ENCODE measurements at places on chromosomes 3 and 15.

- H3K4me1 ChIP-seq, result no peaks in the 10 kb centered on the region
- no peak overlapping the region for H3K4me3 ChIP-seq
- H3K36me3 ChIP-seq, result no peaks in the 10 kb centered on the region
- no peaks in the 10 kb centered on the region for H3K27me3 ChIP-seq
- no peak overlapping the region for H3K27ac ChIP-seq
- DNase-seq, result no peak
Observed at GRCh38 chr3:17579289-17580031, 163.0 kb downstream of the TBC1D5 start.

DNA sequence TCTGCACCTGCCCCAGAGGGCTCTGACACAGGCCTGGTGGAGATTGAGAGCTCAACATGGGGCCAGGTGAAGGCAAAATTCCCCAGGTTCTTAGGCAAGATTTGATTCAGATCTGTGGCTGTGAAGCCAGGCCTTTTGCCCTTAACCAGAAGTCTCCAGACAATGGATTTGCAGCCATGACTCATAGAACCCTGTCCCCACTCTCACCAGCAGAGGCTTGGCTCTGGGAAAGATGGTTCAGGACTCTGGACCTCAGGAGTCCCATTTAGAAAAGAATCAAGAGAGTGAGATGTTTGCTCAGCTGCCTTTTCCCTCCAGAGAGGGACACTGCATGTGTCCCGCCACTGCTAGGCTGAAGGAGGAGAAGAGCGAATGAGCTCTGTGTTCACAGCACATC is 361.4 kb upstream of the ICE2 start:
- DNase-seq, result peak; percentile 31
- no peaks in the 10 kb centered on the region for H3K4me1 ChIP-seq
- no peak overlapping the region for H3K4me3 ChIP-seq
- no peak overlapping the region for H3K27ac ChIP-seq
- no peaks in the 10 kb centered on the region for H3K36me3 ChIP-seq
- H3K27me3 ChIP-seq, result no peaks in the 10 kb centered on the region

GRCh38 chr15:25582886-25583285 is 144.1 kb upstream of the UBE3A start:
- H3K27me3 ChIP-seq, result no peaks in the 10 kb centered on the region
- H3K4me1 ChIP-seq, result no peaks in the 10 kb centered on the region

- no peaks in the 10 kb centered on the region for H3K27me3 ChIP-seq
- H3K36me3 ChIP-seq, result no peaks in the 10 kb centered on the region
- H3K4me3 ChIP-seq, result no peak overlapping the region
- no peak overlapping the region for H3K27ac ChIP-seq
Observed at GRCh38 chr3:127274200-127274760, 13.6 kb downstream of the PRR20G start.

DNA sequence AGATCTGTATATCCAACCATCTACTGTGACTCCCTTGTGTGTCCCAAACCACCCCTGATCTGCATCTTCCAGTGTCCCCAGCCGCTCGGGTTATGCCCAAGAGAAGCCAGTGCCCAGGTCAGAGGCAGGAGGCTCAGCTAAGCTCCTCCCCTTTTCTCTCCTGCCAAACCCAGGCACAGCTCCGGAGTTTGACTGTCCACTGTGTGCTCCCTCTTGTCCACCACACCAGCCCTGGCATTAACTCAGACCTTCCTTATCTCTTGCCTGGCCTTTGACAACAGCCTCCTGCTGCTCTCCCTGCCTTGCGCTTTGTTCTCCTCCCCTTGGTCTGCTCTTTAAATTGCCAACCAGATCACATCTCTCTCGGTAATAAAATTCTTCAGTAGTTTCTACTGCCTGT is 39.3 kb downstream of the DGKG start:
- H3K4me1 ChIP-seq, result no peaks in the 10 kb centered on the region
- no peak overlapping the region for H3K4me3 ChIP-seq
- DNase-seq, result no peak
- no peaks in the 10 kb centered on the region for H3K36me3 ChIP-seq

GRCh38 chr15:68354923-68355322 is 77.0 kb downstream of the ITGA11 start:
- peak; percentile 97 for DNase-seq
- peaks cover 22% of the 10 kb centered on the region for H3K4me1 ChIP-seq
- peaks cover 48% of the 10 kb centered on the region for H3K36me3 ChIP-seq
- H3K27ac ChIP-seq, result peak overlapping the region; percentile 95
- no peaks in the 10 kb centered on the region for H3K27me3 ChIP-seq
- no peak overlapping the region for H3K4me3 ChIP-seq

DNA sequence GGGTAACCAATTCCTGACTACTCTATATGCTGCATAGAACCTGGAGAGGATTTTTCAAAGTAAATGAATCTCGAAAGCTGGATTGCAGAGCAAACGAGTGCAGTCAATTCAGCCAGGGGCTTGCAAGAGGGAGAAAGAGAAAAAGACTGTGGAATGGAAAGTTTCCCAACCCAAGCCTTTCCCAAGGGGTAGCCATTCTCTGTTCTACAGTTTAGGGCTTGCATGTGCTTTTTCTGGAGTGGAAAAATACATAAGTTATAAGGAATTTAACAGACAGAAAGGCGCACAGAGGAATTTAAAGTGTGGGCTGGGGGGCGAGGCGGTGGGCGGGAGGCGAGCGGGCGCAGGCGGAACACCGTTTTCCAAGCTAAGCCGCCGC is 511 bp upstream of the RARB start:
- peak; percentile 62 for DNase-seq
- no peaks in the 10 kb centered on the region for H3K36me3 ChIP-seq
- peak overlapping the region; percentile 62 for H3K27ac ChIP-seq
- H3K4me3 ChIP-seq, result peak overlapping the region; percentile 45
- H3K4me1 ChIP-seq, result peaks cover 12% of the 10 kb centered on the region

DNA sequence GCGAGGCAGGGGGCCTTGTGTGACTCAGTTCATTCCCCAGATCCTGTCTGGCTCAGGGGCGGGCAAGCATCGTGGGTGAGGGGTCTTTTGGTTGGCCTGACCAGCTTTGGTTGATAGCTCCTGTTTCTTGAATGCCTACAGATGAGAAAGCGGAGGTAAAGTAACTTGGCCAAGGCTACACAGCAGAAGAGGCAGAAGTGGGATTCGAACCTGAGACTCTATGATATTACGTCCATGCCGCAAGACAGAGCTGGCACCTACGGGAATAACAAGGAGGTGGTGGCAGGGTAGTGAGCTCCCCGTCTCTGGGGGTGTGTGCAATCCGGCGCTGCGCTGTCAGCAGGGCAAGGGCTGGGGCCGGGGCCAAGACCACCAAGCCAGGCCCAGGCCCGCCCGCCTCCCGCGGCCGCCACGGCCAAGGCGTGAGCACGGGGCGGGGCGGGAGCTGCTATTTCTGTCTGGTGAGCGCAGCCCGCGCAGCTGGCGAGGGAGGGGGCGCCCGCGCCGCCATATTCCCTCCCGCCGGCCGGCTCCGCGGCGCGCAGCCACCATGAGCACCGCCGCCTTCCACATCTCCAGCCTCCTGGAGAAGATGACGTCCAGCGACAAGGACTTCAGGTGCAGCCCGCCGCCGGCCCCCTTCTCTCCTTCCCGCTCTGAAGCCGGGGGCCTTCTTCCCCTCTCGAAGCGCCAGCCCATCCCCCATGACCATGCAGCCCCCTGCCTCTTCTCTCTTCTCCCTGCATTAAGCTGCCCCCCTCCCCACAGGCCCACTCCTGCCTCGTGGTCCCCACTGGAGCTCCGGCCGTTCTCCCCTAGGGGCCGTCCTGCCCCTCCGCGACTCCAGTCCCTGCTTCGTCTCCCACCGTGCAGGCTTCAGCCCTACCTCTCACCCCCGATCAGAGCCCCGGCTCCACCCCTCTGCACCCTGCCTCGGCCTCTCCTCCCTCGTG is at the start of gene CAND2:
Gene CAND2 (plus strand): TSS at position 510 of the 953 bp plus-strand sequence. CDS start 41 bp downstream, at position 551.
- peaks cover 6% of the 10 kb centered on the region for H3K4me1 ChIP-seq
- no peaks in the 10 kb centered on the region for H3K36me3 ChIP-seq
- peak within 1 kb of the TSS; percentile 72 for H3K4me3 ChIP-seq
- peaks cover 10% of the 10 kb centered on the region for H3K27me3 ChIP-seq

DNA sequence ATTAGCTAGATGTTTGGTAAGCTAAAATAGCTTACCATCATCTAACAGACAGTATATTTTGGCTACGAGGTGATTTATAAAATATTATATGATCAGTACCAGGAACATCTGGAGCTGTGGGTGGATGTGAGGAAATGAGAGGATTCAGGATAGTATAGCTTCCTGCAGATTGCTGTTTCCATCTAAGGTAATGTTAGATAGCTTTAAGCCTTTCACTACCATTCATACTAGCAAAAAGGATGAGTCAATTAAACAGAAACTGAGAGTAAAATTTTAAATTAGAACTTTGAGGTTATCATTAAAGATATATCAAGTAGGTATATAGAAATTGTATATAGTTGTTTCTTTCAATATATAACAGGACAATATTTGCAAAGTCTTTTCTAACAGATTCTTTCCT is 8.0 kb downstream of the ZBTB20 start:
- no peak overlapping the region for H3K4me3 ChIP-seq
- DNase-seq, result no peak
- H3K27ac ChIP-seq, result no peak overlapping the region
- no peaks in the 10 kb centered on the region for H3K4me1 ChIP-seq
- no peaks in the 10 kb centered on the region for H3K27me3 ChIP-seq
- H3K36me3 ChIP-seq, result no peaks in the 10 kb centered on the region

DNA sequence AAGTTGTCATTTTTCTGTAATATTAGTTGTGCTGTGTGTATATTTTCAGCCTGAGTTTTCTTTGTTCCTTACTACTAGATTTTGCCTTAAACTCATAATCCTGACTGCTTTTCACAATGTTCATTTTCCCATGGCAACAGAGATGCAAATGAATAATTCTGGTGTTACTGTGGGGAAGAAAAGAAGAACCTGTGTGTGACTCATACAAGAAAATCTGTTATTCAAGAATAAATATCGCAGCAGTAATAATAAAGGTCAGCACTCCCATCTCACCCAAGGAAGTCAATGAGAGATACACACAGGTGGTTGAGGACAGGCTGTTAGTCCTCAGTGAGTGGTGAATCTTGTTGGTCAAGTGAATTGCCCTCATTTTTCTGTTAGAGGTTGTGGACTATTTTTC is 656.6 kb upstream of the NAALADL2 start:
- no peaks in the 10 kb centered on the region for H3K4me1 ChIP-seq
- H3K27me3 ChIP-seq, result no peaks in the 10 kb centered on the region
- no peaks in the 10 kb centered on the region for H3K36me3 ChIP-seq
- H3K4me3 ChIP-seq, result no peak overlapping the region
- H3K27ac ChIP-seq, result no peak overlapping the region
- no peak for DNase-seq

DNA sequence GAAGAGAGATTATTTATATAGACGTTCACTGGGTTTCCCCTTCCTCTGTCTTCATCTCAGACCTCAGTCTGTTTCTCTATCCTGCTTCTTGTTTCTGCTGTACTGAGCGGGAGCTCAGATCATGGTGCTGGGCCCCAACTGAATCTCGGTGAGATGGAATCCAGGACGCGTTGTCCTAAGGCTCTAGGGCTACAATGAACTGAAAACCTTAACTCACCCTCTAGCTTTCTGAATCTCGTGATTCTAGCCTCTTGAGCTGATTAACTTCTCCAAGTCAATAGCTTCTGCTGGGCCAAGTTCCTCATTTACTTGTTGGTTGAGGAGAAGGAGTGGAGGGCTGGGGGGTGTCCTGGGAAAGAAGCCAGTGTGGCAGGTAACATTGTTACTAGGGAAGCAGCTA is 32.7 kb upstream of the MAP3K13 start:
- H3K4me1 ChIP-seq, result no peaks in the 10 kb centered on the region
- H3K4me3 ChIP-seq, result no peak overlapping the region
- H3K36me3 ChIP-seq, result no peaks in the 10 kb centered on the region
- DNase-seq, result no peak
- H3K27ac ChIP-seq, result no peak overlapping the region
- no peaks in the 10 kb centered on the region for H3K27me3 ChIP-seq

DNA sequence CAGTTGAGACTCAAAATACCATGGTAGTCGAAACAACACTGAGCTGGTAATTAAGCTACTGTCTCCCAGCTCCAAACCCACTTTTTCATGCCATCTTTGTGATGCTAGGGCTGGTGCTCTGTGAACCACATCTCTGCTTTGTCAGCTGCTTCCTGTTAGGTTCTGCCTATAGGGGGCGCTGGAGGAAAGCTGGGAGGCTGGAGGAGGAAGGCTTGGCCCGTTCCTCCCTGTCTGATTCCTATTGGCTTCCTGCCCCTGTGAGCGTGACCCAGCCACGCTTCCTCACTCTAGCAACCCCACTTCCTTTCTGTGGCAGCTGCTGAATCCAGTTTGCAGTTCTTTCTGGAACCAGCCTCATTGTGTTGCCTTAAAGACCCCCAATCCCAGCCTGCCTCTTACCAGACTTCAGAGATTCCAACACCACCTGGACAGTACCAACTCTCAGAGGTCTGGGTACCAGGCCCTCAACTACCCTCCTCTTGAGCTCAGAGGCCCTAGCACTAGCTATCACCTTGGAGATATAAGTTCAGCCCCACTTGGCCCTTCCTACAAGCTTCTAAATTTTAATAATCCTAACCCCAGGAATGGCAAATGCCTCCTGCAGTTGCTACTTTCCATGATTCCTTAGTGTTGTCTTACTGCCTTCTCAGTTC is 120.9 kb downstream of the ERC2 start:
- H3K36me3 ChIP-seq, result no peaks in the 10 kb centered on the region
- peaks cover 8% of the 10 kb centered on the region for H3K27me3 ChIP-seq
- no peaks in the 10 kb centered on the region for H3K4me1 ChIP-seq
- no peak for DNase-seq
- H3K4me3 ChIP-seq, result no peak overlapping the region

GRCh38 chr3:116190095-116190494 is 255.2 kb downstream of the LSAMP start:
- no peak for DNase-seq
- no peaks in the 10 kb centered on the region for H3K36me3 ChIP-seq
- no peak overlapping the region for H3K4me3 ChIP-seq
- no peaks in the 10 kb centered on the region for H3K27me3 ChIP-seq
- no peak overlapping the region for H3K27ac ChIP-seq

DNA sequence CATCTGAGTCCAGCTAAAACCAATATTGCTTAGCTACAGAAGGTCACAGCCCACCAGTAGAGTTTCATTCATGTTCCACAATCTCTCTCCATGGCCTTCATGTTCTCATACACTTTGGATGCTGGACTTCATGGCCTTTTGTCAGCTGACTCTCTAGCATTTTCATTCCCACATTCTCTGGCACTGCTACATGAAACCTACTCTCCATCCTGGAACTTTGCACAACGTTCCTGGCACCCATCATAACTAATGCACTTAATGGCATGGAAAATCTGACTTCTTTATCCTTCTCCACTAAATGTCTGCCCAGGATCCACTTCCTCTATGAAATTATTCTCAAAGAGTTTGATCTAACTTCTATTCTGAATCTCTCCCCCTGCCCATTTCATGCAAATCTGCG is 56.9 kb downstream of the SLC9A9 start:
- H3K36me3 ChIP-seq, result no peaks in the 10 kb centered on the region
- H3K4me3 ChIP-seq, result no peak overlapping the region
- DNase-seq, result no peak
- no peak overlapping the region for H3K27ac ChIP-seq

Data from mesenchymal stem cell (in vitro differentiated cells and primary cell).